ENCODE measurements at places on chromosomes 11 and 22.

DNA sequence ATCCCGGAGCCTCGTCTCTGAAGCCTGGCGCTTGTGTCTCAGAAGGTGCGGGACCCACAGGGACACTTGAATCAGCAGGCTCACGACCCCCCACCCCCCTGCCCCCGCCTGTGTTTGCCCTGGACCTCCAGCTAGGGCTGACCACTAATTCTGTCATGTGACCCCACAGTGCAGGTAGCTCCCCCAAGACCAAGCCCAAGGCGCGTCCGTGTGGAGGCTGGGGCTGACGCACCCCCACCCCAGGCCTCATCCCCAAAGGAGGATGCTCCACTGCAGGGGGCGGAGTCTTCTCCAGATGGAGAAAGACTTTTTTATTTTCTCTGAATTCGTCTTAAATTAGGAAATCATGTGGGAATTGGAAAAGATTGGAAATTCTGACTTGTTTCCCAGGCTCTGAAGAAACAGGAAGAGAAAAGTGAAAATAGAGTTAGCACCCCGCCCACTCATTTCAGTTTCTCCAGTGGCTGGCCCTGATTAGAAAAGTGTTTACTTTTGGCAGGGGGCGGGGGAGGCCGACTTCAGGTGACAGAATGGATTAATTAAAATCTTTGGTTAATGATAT lies 1.0 kb upstream of the RELA start:
- peak; percentile 54 for DNase-seq

DNA sequence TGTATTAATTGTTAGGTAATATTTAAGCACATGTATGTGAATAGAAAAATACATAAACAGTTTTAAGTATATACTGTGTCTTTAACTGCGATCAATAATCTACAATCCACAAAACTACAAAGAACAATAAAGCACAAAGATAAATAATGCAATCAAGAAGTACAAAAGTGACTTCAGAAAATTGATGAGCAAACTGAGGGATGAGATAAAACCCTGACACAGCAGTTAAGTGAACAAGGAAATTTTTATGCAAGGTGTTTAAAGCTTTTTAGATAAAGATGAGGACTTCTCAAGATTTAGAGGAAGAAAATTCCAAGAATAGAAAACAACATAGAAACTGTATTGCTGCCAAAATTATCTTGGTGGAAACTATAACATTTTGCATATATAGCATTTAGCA lies 58.4 kb upstream of the ANGPTL5 start:
- DNase-seq = no peak

GRCh38 chr11:44498089-44498871 lies 67.2 kb upstream of the CD82 start:
- no peak for DNase-seq

- peak; percentile 29 for DNase-seq
Observed at GRCh38 chr22:27150544-27150941, 493.2 kb downstream of the MIAT start.

DNA sequence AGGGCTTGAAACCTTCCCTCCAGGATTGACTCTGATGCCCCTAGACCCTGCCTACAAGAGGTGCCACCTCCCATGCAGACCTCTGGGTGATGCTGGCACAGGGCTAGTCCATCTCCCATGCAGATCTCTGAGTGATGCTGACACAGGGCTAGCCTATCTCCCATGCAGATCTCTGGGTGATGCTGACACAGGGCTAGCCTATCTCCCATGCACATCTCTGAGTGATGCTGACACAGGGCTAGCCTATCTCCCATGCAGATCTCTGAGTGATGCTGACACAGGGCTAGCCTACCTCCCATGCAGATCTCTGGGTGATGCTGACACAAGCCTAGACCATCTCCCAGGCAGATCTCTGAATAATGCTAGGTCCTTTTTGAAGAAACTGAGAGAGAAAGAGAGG lies 321.7 kb downstream of the NTM start:
- DNase-seq = no peak

DNA sequence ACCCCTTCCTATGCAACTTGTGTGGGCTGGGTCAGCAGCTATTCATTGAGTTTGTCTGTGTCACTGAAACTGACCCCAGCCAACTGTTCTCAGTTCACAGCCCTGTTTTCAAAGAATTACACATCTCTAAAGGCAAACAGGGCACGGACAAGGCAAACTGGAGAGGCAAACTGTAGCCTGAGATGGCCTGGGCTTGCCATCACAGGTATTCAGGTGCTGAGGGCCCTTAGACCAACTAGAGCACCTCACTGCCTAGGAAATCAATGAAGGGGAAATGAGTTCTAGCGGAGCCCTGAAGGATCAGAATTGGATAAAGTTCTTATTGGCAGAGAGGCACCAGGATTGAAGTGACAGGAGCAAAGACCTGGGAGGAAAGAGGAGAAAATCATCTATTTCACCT lies 24.0 kb downstream of the PIK3IP1 start:
- DNase-seq = no peak

All from hematopoietic multipotent progenitor cell treated with erythropoietin and hydrocortisone succinate and interleukin-3 and kit ligand, for 6 days (in vitro differentiated cells).